ENCODE measurements at places on chromosomes 1 and 21. TPM values are rescaled to one million over a fixed set of nuclear protein-coding genes. Genes with fewer than 3 reads are reported as not detected.

ITLN2 gene
- total RNA-seq: not detected

DNA sequence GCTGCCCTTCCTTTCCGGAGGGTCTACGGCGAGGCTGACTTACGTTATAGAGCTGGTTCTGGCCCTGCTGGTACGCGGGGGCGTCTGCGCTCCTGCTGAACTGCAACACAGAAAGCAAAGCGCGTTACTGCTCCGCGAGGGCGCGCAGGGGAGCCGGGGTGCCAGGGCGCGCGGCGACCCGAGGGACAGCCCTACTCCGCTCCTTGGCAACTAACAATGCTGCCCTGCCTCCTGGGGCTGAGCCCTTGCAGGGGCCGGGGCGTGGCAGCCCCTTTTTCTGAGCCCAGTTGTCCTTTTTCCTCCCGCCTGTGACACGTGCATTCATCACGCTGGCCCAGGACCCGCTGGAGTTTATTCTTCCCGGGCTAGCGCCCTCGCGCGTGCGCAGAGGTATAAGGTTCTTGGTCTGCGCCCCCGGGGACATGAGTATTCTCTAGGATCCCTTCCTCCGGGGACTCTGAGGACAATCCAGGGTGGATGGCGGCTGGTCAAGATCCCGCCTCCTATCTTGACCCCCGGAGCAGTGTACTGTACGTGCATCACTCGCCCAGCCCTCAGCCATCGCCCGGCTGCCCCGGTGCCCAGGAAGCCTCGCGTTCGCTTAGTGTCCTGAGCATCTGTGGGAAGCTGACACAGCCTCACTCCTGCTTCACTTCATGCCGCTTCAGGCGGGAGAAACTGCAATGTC lies 78.9 kb downstream of the CD247 start:
- peak overlapping the region; percentile 88 for H3K27ac ChIP-seq
- H3K4me3 ChIP-seq: peak overlapping the region; percentile 72
- peaks cover 53% of the 10 kb centered on the region for H3K36me3 ChIP-seq
- no peaks in the 10 kb centered on the region for H3K27me3 ChIP-seq

CTSS gene
- 104 TPM for total RNA-seq

PLEKHN1 gene
- 3.0 TPM for total RNA-seq

- H3K4me3 ChIP-seq: no peak overlapping the region
- no peaks in the 10 kb centered on the region for H3K36me3 ChIP-seq
- DNase-seq: no peak
- H3K27ac ChIP-seq: no peak overlapping the region
These were observed 53.8 kb upstream of the PSEN2 start for GRCh38 chr1:226816576-226816975.

GRCh38 chr1:209430107-209430506 lies 153.4 kb upstream of the CAMK1G start:
- peaks cover 21% of the 10 kb centered on the region for H3K27me3 ChIP-seq
- H3K4me1 ChIP-seq: peaks cover 7% of the 10 kb centered on the region
- no peak overlapping the region for H3K27ac ChIP-seq
- no peaks in the 10 kb centered on the region for H3K36me3 ChIP-seq
- DNase-seq: no peak
- no peak overlapping the region for H3K4me3 ChIP-seq

GRCh38 chr1:65734979-65735378 lies 57.7 kb upstream of the PDE4B start:
- no peak overlapping the region for H3K27ac ChIP-seq
- H3K27me3 ChIP-seq: no peaks in the 10 kb centered on the region
- no peak overlapping the region for H3K4me3 ChIP-seq
- no peaks in the 10 kb centered on the region for H3K36me3 ChIP-seq

DNA sequence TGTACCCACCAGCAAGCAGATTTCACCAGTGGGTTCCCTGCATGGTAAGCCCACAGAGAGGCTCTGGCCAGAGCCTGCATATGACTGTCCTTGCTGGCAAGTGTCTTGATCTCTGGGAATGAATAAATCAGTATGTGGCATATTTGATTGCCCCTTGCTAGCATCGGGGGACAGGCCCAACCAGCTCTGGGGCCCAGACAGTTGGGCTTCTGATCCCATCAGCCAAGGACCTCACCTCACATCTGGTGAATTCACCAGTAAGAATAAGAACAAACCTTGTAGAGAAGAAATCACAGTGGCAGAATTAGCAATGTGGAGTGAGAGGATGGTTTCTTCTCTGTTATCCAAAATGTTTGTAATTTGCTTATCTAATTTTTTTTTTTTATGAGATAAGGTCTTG lies 15.9 kb downstream of the SLC1A7 start:
- H3K4me1 ChIP-seq: no peaks in the 10 kb centered on the region
- DNase-seq: no peak
- H3K36me3 ChIP-seq: no peaks in the 10 kb centered on the region
- H3K27ac ChIP-seq: no peak overlapping the region
- no peak overlapping the region for H3K4me3 ChIP-seq

AGTRAP gene
- 56.4 TPM for total RNA-seq

DNA sequence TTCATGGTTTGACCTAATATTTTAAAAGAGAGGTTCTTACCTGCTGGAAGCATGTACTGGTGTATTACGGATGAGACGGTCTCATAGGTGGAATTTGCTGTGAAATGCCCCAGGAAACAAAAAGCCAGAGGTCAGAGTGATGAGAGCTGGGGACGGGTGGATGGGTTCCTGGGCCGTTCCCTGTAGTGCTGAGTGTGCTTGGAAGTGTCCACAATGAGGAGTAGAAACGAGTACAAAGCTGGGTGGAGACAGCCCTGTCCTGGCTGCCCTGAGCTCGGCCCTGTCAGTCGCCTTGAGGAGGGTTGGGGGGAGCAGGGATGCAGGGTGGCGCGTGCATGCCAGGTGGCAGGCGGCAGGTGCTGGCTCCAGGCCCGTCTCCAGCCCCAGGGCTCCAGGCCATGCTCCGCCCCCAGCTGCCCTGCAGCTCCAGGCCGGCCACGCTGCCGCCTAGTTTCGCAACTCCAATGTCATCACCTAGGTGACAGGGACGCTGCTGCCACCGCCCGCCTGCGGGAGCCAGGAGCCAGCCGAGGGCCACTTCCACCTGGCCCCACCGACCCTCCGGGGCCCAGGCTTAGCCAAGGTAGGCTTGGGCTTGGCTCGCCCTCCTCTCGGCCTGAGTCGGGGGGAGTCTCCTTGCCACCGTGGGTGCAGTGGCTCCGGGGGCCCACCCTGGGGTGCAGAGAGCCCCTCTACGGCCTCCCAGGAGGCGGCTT lies 16.4 kb downstream of the TP73 start:
- H3K36me3 ChIP-seq: no peaks in the 10 kb centered on the region
- peaks cover 1% of the 10 kb centered on the region for H3K4me1 ChIP-seq
- H3K4me3 ChIP-seq: no peak overlapping the region
- DNase-seq: no peak
- no peaks in the 10 kb centered on the region for H3K27me3 ChIP-seq

BATF3 gene
- total RNA-seq: 9.8 TPM

IGSF3 gene
- total RNA-seq: 0.09 TPM

- no peak overlapping the region for H3K4me3 ChIP-seq
- peaks cover 10% of the 10 kb centered on the region for H3K36me3 ChIP-seq
- H3K27me3 ChIP-seq: no peaks in the 10 kb centered on the region
- H3K4me1 ChIP-seq: peaks cover 6% of the 10 kb centered on the region
- DNase-seq: no peak
These were observed 6.0 kb downstream of the CZIB start for GRCh38 chr1:53214376-53214940.

DNA sequence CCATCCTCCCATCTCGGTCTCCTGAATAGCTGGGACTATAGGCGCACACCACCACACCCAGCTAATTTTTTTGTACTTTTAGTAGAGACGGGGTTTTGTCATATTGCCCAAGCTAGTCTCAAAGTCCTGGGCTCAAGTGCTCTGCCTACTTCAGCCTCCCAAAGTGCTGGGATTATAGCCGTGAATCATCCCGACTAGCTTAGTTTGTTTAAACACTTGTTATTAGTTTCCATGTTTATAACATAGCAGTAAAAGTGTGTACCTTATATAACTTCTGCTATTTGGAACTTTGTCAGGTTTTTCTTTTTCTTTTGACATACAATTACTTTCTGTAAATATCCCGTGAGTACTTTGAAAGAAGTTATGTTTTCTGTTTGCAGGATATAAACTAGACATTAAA lies 60.6 kb upstream of the C1orf21 start:
- no peaks in the 10 kb centered on the region for H3K4me1 ChIP-seq
- no peaks in the 10 kb centered on the region for H3K36me3 ChIP-seq
- H3K27me3 ChIP-seq: no peaks in the 10 kb centered on the region
- no peak overlapping the region for H3K27ac ChIP-seq
- no peak for DNase-seq

GRCh38 chr1:18907917-18908845 lies 5.8 kb upstream of the ALDH4A1 start:
- H3K27me3 ChIP-seq: no peaks in the 10 kb centered on the region
- no peak overlapping the region for H3K27ac ChIP-seq
- DNase-seq: no peak
- no peak overlapping the region for H3K4me3 ChIP-seq
- H3K4me1 ChIP-seq: peaks cover 8% of the 10 kb centered on the region

GRCh38 chr1:1894354-1895059 lies 3.6 kb upstream of the GNB1 start:
- peak overlapping the region; percentile 39 for H3K4me3 ChIP-seq
- DNase-seq: no peak
- peaks cover 24% of the 10 kb centered on the region for H3K4me1 ChIP-seq
- H3K27me3 ChIP-seq: peaks cover 2% of the 10 kb centered on the region
- peaks cover 3% of the 10 kb centered on the region for H3K36me3 ChIP-seq

GRCh38 chr1:30258876-30259275 lies 464.5 kb downstream of the MATN1 start:
- peaks cover under 1% of the 10 kb centered on the region for H3K27me3 ChIP-seq
- H3K4me3 ChIP-seq: no peak overlapping the region
- DNase-seq: no peak
- H3K36me3 ChIP-seq: no peaks in the 10 kb centered on the region
- H3K4me1 ChIP-seq: no peaks in the 10 kb centered on the region

- no peak overlapping the region for H3K27ac ChIP-seq
- no peaks in the 10 kb centered on the region for H3K4me1 ChIP-seq
- H3K27me3 ChIP-seq: peaks cover 53% of the 10 kb centered on the region
- H3K4me3 ChIP-seq: no peak overlapping the region
- no peak for DNase-seq
These were observed 164.4 kb upstream of the DPT start for GRCh38 chr1:168893359-168893801.

DNA sequence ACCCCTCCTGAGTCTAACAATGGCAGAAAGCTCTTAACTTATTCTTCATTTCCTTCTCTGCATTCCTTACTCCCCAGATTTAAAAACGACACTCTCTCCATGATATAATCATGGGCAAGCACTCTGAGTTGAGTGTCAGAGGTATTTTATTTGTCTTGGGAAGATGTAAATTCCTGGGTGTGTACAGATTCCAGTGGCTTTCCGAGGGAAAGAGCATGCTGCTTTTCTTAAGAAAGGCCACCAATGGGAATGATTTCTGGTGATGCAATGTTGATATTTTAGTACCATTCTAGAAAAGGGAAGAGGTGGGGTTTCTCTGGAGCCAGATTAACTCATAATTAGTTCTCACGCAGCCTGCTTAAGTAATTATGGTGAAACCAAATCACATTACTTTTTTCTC lies 47.8 kb upstream of the BTG3 start:
- no peak overlapping the region for H3K27ac ChIP-seq
- H3K36me3 ChIP-seq: no peaks in the 10 kb centered on the region
- no peak overlapping the region for H3K4me3 ChIP-seq
- peaks cover under 1% of the 10 kb centered on the region for H3K4me1 ChIP-seq
- H3K27me3 ChIP-seq: peaks cover 9% of the 10 kb centered on the region

DNA sequence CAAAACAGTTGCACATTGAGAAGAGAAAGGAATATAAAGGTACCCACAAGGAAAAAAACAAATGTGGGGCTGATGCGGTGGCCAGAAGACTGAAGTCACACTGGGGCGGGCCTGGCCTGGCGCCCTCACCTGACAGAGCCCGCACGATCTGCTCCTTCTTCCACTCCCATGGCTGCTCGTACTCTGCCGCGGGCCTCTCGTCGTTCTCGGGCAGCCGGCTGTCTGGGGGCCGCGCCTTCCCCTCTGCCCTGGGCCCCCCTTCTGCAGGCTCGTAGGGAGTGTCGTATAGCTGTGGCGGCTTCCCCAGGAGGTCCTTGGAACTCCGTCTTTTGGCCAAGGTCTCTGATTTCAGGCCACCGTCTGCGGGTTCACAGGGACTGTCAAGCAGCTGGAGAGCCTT lies 13.1 kb upstream of the TDRD10 start:
- no peak overlapping the region for H3K4me3 ChIP-seq
- no peaks in the 10 kb centered on the region for H3K36me3 ChIP-seq
- H3K27me3 ChIP-seq: peaks cover 24% of the 10 kb centered on the region
- no peak for DNase-seq
- H3K4me1 ChIP-seq: peaks cover 12% of the 10 kb centered on the region

GRCh38 chr1:25826571-25826970 lies 6.8 kb downstream of the MTFR1L start:
- no peaks in the 10 kb centered on the region for H3K27me3 ChIP-seq
- no peak for DNase-seq
- H3K27ac ChIP-seq: no peak overlapping the region
- H3K4me3 ChIP-seq: no peak overlapping the region

FAM3B gene
- not detected for total RNA-seq

DNA sequence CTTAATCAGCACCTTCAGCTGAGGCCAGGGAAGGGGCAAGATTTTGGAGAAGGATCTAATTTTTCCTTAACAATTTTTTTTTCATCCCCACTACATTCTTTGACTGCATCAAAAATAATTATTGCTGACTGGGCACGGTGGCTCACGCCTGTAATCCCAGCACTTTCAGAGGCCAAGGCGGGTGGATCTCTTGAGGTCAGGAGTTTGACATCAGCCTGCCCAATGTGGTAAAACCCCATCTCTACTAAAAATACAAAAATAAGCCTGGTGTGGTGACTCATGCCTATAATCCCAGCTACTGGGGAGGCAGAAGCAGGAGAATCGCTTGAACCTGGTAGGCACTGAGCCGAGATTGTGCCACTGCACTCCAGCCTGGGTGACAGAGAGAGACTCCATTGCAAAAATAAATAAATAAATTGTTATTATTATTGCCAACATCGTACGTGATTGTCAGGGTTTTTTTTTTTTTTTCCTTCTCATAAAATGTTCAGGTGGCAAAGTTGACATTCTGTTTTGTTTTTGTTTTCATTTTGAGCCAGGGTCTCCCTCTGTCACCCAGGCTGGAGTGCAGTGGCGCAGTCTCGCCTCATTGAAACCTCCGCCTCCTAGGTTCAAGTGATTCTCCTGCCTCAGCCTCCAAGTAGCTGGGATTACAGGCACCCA lies 37.3 kb upstream of the MORC3 start:
- H3K4me3 ChIP-seq: no peak overlapping the region
- no peak for DNase-seq
- peaks cover 2% of the 10 kb centered on the region for H3K4me1 ChIP-seq
- no peak overlapping the region for H3K27ac ChIP-seq

REN gene
- total RNA-seq: not detected

MAN1C1 gene
- 20.9 TPM for total RNA-seq

- DNase-seq: no peak
- no peaks in the 10 kb centered on the region for H3K27me3 ChIP-seq
These were observed 70.8 kb downstream of the SCCPDH start for GRCh38 chr1:246794828-246795671.

DNA sequence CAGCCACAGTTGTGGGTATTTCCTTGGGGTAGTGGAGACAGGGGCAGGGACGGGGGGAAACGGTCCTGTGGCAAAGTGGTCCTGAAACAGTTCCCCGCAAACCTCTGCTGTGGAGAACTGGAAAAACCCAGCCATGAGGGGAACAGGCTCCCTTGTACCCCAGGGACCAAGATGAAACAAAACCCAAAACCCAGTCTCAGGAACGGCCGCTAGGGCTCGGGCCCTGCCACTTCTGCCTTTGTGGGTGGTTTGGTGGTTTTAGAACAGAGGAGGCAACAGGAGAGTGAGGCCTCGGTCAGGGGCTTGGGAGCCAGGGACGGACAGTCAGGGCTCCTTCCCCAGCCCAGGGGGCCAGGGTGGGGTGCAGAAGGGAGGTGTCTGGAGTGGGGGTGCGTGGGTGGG lies 24.8 kb upstream of the EDN2 start:
- H3K27me3 ChIP-seq: no peaks in the 10 kb centered on the region
- H3K36me3 ChIP-seq: peaks cover 2% of the 10 kb centered on the region
- H3K4me3 ChIP-seq: no peak overlapping the region
- peaks cover under 1% of the 10 kb centered on the region for H3K4me1 ChIP-seq
- DNase-seq: no peak

All from activated naive CD8-positive, alpha-beta T cell treated with anti-CD3 and anti-CD28 coated beads, Interleukin-2, amount 10 ng/mL, durations not matched to agents 7 days and 5 days (primary cell).